ENCODE measurements at places on chromosomes 4 and X.

DNA sequence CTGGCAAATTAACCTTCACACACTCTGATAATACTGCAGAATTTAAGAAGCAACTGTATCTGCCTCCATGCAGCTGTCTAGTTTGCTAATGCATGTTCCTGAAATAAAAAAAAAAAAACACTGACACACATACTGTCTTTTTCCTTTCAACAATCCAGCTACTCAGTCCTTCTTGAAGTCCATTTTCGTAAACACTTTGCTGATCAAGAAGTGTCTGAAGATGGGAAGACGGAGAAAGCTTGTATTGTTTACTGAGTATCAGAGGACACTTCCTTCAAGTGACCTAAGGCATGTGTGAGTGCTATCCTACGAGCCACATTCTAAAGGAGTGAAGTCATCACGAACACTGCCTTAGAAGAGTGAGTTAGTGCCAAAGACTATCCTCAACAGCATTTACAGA lies 82.6 kb downstream of the LUZP4 start:
- DNase-seq, result no peak

- no peak for DNase-seq
These were observed 106.2 kb downstream of the TMA16 start for GRCh38 chr4:163600727-163601126.

GRCh38 chr4:87865960-87866598 lies 33.3 kb downstream of the MEPE start:
- DNase-seq, result no peak

DNA sequence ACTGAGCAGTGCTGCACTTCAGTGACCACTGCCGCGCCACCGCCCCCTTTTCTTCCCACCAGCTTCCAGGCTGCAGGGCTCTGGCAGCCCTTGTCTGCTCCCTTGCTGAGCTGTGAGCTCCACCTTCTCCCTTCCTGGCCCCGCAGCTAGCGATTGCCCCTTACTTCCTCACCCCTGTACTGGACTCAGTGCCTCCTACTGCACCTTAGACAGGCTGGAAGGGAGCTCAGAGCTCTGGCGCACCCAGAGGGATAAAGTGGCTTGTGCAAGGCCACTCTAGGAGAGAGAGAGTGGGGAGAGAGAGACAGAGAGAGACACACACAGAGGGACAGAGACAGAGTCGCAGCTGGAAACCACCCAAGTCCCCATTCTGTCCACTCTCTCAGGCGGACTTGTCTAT lies 6.0 kb downstream of the RASL11B start:
- no peak for DNase-seq

GRCh38 chr4:121791481-121791880 lies 9.6 kb upstream of the EXOSC9 start:
- DNase-seq, result no peak
